ENCODE measurements at places on chromosomes 2 and 18.

GRCh38 chr2:172998547-172999272 is 76.9 kb upstream of the MAP3K20 start:
- no peak for DNase-seq

DNA sequence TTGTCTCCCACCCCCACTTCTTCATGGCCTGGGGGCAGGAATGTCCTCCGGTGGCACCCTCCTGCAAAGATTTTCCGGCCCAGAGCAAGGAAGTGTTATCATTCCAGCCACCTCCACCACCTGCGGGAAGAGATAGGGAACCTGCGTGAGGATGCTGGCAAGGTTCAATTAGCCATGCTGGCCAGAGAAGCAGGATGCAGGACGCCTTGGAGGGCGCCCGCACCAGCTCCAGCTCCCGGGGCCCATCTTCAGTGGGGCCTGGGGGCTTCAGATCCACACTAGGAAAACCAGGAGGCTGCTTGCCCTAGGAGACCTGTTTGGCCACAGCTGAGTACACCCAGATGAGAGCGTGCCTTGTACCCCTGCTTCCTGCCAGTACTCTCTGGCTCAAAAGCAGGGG is 113.7 kb downstream of the CLIP4 start:
- no peak for DNase-seq

GRCh38 chr2:163610817-163611556 is 124.8 kb downstream of the FIGN start:
- DNase-seq, result peak; percentile 14

GRCh38 chr2:23859983-23860382 is 66.9 kb downstream of the ATAD2B start:
- DNase-seq, result no peak

DNA sequence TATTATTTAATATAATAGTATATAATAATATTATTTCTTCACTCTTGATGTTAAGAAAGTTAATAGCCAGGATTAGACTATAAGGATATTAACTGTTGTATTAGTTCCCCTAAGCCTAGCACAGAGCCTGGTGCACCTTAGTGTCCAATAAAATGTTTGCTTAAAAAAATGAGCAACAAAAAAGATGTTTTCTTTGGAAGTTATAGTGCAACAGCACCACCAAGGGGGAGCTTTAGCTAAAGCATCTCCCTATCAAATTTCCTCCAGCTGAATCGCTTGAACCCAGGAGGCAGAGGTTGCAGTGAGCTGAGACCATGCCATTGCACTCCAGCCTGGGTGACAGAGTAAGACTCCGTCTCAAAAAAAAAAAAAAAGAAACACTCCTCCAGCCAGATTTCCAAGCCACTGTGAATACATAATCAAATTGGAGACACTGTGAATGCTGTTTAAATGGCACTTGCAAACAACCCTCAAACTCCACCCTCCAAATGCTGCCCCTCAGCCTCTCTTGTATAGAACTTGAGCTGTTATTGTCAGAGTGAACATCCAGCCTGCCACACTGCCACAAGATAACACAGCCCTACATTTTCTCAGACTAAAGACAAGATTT is 221.9 kb downstream of the DYM start:
- peak; percentile 40 for DNase-seq

DNA sequence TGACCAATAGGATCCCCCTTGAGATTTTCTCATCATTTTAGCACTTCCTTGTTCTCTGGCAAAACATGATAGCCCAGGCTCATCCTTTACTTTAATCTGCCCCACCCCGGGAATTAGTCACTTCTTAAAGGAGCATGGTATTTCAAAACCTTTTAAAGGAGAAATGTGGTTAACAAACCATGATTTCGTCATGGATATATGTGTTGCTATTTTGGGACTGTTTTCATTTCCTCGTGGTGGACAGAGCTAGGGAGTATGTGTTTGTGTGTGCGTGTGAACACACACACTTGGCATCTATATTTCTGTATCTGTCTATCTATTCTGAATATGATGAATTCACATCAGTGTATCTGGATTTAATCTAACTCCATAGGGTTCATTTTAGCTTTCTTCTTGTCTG is 128.1 kb downstream of the BIRC6 start:
- no peak for DNase-seq

DNA sequence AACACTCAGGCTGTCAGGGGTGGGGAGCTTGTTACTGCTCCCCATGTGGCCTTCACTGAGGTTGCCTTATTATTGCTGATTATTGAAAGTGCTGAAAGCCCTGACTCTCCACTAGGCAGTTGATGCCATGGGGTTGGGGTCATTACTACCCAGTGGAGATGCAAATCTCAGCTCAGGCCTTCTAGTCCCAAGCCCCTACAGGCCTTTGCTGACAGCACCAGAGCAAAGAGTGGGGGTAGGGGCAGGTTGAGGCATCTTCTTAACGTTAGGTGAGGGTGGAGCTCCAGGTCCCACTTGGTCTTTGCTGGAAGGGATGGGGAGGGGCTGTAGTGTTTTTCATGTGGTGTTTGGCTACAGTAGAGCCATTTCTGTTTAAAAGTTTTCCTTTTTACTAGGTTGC is 104.5 kb downstream of the UXS1 start:
- DNase-seq, result no peak

DNA sequence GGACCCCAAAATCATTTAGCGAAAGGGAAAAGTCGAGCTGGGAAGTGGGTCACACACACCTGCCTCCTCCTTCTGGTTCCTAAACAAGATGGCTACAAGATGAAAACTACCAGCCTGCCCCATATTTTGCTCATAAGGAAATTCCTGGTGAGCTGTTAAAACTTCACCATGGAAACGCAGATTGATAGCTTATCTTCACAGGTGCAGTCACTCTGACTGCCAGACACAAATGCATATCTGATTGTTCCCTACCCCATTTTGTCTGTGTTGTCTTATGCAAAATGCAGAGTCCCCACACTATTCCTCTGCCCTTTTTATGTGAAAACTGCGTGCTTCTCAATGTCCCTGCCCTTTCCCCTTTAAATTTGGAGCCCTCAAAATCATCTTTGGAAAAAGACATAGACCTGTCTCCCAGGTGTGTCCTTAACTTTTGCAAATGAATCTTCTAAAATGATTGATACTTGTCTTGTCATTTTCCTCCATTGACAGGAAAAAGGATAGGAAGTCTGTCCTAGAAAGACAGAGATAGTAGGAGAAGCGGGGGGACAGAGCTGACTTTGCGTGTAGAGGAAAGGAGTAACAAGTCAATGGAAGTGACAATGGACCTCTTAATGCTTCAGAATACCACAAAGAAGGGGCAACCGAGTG is 38.9 kb upstream of the THOC1 start:
- DNase-seq, result no peak

DNA sequence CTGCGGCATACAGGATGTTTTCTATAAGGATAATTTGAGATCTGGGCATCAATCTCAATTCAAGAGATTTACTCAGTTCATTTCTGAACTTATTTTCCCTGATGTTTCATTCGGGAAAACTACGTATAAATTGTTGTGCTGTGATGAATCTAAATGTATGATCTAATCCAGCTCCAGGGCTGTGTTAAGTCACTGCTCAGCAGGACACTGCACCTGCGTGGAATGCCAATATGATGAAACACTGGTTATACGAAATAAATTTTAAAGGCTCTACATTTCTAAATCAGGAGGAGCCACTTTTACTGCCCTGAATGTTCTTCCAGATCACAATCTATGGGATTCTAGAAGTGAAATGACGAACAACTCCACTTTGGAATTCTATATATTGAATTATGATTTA is 259.0 kb downstream of the HNMT start:
- DNase-seq, result no peak

DNA sequence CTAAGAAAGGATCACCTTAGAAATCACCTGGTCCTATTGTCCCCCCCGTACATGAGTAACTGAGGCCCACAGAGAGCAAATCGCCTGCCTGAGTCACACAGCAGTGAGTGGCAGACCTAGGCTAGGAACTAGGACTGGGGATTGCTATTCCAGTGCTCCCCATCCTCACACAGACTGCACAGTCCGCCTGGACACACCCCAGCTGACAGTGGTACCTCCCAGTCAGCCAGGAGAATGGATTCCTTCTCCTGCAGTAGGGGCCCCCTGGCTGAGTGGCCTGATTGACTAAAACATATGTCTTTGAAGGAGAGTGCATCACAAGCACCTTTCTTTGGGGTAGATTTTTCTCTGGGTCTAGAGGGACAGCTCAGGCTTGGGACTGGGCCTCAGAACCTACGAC is 32.4 kb upstream of the SLC35F6 start:
- no peak for DNase-seq

GRCh38 chr2:158902005-158902398 is 66.4 kb upstream of the TANC1 start:
- DNase-seq, result no peak

DNA sequence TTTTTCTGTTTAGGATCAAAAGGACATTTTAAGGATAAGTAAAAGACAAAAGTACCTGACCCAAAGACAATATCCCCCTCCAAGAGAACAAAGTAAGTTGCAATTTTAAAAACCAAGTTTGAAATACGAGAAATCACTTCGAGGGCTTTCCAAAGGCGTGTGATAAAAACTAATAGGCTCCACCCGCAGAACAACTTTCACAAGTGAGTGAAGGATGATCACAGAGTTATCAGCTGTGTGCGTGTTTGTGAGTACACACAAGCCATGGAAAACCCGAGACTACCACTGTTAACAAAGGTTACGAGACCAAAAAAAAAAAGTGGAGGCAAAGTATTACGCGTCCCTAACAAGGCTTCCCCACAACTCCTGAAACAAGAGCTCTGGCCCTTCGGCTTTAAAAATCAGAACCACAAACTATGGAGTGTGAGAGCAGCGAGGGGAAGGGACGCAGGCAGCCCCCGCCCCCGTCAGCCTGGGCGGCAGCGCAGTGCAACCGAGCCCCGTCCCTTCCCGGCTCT is 719 bp downstream of the SMAD2 start:
- DNase-seq, result no peak

- no peak for DNase-seq
Observed at GRCh38 chr18:12968619-12969018, 20.8 kb downstream of the SEH1L start.

DNA sequence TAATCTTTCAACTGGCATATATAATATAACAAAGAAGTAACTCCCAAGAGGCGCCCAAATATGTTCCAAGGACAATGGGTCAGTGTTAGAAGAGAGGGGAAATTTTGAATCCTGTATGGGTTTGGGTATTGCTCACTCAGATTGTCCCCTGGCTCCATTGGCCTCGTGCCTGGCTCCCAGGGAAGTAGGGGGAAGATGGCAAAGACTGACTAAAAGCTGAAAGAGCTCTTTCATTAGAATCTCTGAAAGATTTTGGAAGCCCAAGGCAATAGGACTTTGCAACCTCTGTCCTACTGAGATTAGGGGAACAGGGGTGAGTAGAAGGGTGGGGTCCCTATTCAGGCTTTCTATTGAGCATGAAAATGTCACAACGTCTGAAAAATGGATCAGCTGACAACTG is 1272.8 kb upstream of the ZEB2 start:
- DNase-seq, result no peak

DNA sequence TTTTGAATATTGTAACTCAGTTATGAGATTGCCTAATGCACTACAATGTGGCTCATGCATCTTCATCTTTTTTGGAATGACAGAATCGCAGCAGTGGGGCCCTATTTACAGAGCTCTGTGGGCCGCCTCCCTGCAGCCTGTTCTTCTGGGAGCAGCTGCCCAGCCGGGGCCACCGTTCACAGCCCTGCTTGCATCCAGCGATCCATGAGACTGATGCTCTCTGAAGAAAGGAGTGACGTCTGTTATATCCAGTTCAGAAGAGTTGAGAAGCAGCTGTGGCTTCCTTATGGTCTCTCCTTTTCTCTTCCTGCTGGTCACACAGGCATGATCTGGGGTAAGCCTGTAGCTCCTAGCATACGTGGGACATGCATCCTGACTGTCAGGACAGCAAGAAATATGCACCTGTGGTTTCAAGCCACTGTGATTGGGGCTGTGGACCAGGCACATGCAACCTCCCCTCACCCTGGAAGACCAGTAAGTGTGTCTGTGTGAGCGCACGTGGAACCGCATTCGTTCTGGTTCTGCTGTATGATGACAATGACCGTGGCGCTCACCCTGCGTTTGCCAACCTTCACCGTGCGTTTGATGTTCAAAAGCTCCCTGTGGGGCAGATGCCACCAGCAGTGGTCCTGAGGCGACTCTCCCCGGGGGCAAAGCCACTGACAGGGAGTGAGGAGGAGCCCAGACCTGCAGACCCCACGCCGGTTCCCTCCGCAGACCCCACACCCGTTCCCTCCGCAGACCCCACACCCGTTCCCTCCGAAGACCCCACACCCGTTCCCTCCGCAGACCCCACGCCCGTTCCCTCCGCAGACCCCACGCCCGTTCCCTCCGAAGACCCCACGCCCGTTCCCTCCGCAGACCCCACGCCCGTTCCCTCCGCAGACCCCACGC is 189.8 kb downstream of the TMEM18 start:
- no peak for DNase-seq

DNA sequence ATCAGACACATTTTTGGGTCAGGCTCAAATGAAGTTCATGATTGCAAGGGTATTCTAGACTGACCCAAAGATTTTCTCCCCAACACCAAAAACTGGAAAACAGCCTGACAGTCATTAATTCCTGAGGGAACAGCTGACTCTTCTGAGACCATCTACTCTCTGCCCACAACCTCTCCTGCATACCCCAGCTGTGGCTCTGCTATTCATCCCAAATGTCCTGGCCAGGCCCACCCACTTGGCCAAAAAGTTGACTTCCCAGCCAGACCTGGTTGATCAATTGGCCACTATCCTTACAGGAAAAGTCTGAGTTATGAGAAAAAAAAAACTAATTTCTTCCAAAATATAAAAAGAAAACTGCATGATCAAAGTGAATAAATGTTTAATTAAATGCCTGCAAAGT is 103.8 kb upstream of the ST3GAL5 start:
- DNase-seq, result no peak

DNA sequence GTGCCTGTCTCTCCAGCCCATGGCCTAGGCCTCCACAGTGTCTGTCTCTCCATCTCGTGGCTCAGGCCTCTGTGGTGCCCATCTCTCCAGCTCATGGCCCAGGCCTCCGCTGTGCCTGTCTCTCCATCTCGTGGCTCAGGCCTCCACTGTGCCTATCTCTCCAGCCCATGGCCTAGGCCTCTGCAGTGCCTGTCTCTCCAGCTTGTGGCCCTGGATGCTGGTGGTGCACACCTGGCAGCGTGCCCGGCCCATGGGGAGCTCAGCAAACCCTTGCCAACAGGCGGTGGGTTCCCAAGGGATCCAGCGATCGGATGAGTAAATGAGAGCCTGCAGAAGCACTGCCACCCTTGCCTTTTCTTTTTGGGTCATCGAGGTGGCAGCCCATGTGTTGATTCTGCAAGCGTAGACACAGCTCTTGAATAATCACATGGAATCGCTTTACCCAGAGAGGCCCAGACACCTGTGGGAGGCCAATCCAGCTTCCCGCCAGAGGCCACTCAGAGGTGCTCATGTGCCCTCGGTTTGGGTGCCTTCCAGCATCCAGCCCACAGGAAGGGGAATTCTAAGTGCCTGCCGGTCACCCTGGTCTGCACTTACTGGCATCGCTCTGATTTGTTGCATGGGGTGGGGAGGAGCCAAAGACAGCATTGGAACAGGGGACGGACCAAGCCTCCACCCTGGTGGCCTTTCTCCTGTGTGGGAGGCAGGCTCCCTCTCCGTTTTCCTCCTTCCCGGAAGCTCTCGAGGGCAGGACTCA is 101.8 kb upstream of the HDAC4 start:
- no peak for DNase-seq
